T-helper 2 cell treated with Interferon-gamma antibody and Interleukin-4, amounts not matched to agents 100 ng/mL and 5 ng/mL, for 36 hours (primary cell): ENCODE measurements at places on chromosomes 1 and 21. TPM values are rescaled to one million over a fixed set of nuclear protein-coding genes. Genes with fewer than 3 reads are reported as not detected.

Gene SLC25A34
- 2.1 and 2.5 TPM in 2 replicates for total RNA-seq

Gene ERMAP
- 6.7 and 7.4 TPM in 2 replicates for total RNA-seq

Gene OR10K2
- total RNA-seq: not detected in 2 replicates

Gene BACE2
- 5.5 and 6.1 TPM in 2 replicates for total RNA-seq

Gene SDC3
- 0.09 and 0.11 TPM in 2 replicates for total RNA-seq

Gene CLIC6
- 0.11 and 0.16 TPM in 2 replicates for total RNA-seq

Gene SERPINC1
- 0.18 and 0.43 TPM in 2 replicates for total RNA-seq

Gene MYBPH
- not detected in 2 replicates for total RNA-seq

Gene PGLYRP3
- not detected in 2 replicates for total RNA-seq

Gene ESRRG
- not detected in 2 replicates for total RNA-seq

Gene RXRG
- total RNA-seq: not detected in 2 replicates

Gene STUM
- total RNA-seq: not detected in 2 replicates

Gene UMODL1
- total RNA-seq: 0.09 TPM in 2 replicates

Gene TMOD4
- 1.7 and 2.8 TPM in 2 replicates for total RNA-seq

Gene TENT5C
- 8.5 and 8.6 TPM in 2 replicates for total RNA-seq

Gene NT5C1A
- total RNA-seq: not detected in 2 replicates

Gene NPR1
- not detected in 2 replicates for total RNA-seq

Gene GRIK3
- total RNA-seq: not detected in 2 replicates

Gene TINAGL1
- not detected in 2 replicates for total RNA-seq

Gene NID1
- total RNA-seq: 0.07 and 0.11 TPM in 2 replicates

Gene GPR37L1
- not detected in 2 replicates for total RNA-seq

Gene TNFRSF9
- total RNA-seq: 2.5 and 3.4 TPM in 2 replicates

Gene ZNF691
- total RNA-seq: 9.6 and 9.9 TPM in 2 replicates

Gene CLSTN1
- 99.0 and 100 TPM in 2 replicates for total RNA-seq

Gene ERICH3
- total RNA-seq: not detected in 2 replicates

Gene ESPN
- total RNA-seq: 1.1 and 1.8 TPM in 2 replicates

Gene DCDC2B
- total RNA-seq: not detected in 2 replicates

Gene SSU72
- 137 TPM in 2 replicates for total RNA-seq

Gene FAM167B
- 0.34 and 0.52 TPM in 2 replicates for total RNA-seq

Gene LCK
- total RNA-seq: 413 and 422 TPM in 2 replicates

Gene KLHL12
- total RNA-seq: 29.6 and 30.9 TPM in 2 replicates

Gene CR1L
- total RNA-seq: not detected in 2 replicates

Gene FAM151A
- not detected in 2 replicates for total RNA-seq

Gene KRTAP20-3
- total RNA-seq: not detected in 2 replicates

Gene SLC25A33
- total RNA-seq: 5.5 and 5.9 TPM in 2 replicates

Gene MMEL1
- total RNA-seq: 0.95 and 1.2 TPM in 2 replicates

Gene U2AF1
- 6.1 and 7.5 TPM in 2 replicates for total RNA-seq

Gene FCRLB
- 0.23 and 0.59 TPM in 2 replicates for total RNA-seq

Gene GPATCH2
- total RNA-seq: 12.0 and 12.3 TPM in 2 replicates

Gene FAM72B
- total RNA-seq: 19.7 and 22.5 TPM in 2 replicates

Gene ICOSLG
- 10.0 and 10.2 TPM in 2 replicates for total RNA-seq

Gene KRTAP23-1
- total RNA-seq: not detected in 2 replicates

Gene SPATA45
- total RNA-seq: not detected in 2 replicates

Gene FLG2
- not detected in 2 replicates for total RNA-seq

Gene OR14K1
- not detected in 2 replicates for total RNA-seq

Gene FNDC7
- 0.07 TPM in 1 of 2 replicates, not detected in the other for total RNA-seq

Gene KRTAP13-2
- total RNA-seq: not detected in 2 replicates

Gene MIXL1
- total RNA-seq: not detected in 2 replicates
